ENCODE measurements at places on chromosomes 1 and 21.

- DNase-seq: no peak
Measured at GRCh38 chr1:50915621-50916020, 44.4 kb downstream of the FAF1 start.

GRCh38 chr1:178411756-178412399 lies 84.9 kb downstream of the CLEC20A start:
- DNase-seq: no peak

DNA sequence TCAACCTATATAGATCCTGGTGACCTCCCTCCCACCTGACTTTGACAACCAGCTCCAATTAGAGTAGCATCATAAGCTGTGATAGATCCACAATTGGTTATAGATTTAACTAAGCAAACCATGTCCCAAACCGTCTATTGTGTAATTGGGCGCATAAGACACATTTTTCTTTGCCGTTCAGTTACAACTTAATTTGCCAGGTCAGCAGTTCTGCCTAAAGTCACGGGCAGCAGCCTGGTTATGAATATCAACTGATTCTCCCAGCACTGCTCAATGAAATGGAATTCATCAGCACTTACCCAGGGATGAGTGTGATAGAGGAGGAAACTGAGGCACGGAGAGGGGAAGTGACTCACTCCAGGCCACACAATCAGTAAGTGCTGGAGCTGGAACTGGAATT lies 73.4 kb downstream of the KLHDC7A start:
- no peak for DNase-seq

DNA sequence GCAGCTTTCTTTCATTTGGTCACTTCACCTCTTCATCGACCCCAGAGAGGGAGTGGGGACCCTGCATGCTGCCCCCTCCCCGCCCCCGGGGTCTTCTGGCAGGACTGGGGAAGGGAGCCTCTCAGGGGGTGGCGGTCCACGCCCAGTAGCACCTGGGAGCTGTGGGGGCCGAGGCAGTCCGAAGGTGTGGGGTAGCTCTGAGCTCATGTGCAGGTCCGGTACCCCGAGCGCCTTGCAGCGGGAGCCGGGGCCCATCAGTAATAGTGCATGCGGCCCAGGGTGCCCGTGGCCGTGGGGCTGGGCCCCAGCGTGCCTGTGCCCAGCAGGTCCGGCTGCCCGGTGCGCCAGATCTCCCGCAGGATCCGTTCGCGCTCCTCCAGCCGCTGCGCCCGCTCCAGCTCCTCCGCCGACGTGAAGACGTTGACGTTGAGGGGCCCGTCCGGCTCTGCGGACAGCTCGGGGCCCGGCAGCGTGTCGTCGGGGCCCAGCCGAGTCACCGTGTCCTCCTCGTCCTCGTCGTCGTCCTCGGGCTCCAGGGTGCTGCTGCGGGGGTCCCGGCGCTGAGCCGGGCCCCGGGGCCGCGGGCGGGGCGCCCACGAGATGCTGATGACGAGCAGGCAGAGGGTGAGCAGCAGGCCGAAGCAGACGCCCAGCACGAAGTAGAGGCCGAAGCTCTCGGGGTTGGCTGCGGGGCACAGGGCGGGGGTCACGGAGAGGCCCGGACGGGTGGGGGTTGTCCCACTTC lies 1.2 kb downstream of the EVA1B start:
- DNase-seq: no peak

DNA sequence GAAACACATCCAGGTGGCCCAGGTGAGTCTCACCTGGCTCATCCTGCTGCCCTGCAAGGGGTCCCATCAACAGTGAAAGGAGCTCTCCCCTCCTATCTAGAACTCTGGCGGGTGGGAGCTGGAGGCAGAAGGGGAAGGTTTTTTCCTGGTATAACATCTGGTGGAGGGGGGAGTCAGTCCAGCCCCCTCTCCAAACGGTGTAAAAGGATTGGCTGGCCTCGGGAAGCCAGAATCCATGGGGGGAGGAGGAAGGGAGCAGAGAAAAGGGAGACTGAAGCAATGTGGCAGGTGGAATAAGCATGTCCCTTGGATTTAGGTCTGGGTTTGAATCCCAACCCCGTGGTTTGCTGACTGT lies 1.2 kb upstream of the CAMK2N1 start:
- DNase-seq: no peak

DNA sequence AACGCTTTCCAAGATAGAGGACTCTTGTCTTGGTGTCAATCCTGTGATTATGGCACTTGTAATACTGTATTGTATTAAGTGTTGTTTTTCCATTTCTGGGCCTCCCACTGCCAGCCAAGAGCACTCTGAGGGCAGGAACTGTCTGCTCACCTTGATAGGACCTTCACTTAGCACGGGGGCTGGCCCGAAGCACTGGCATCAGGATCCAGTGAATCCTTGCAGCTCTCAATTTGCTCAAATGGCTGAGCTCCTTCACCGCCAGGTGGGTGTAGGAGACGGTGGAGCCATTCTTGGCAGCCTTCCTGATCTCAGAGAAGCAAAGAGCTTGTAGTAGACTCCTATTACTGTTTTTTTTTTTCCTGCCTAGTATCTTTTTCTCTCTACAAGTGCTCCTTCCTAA lies 17.7 kb downstream of the MECR start:
- DNase-seq: no peak

- no peak for DNase-seq
Measured at GRCh38 chr1:116991918-116992317, 9.6 kb upstream of the CD101 start.

GRCh38 chr1:180171691-180172090 lies 17.0 kb downstream of the QSOX1 start:
- DNase-seq: no peak

- no peak for DNase-seq
Measured at GRCh38 chr1:36539526-36539925, 56.8 kb upstream of the CSF3R start.

DNA sequence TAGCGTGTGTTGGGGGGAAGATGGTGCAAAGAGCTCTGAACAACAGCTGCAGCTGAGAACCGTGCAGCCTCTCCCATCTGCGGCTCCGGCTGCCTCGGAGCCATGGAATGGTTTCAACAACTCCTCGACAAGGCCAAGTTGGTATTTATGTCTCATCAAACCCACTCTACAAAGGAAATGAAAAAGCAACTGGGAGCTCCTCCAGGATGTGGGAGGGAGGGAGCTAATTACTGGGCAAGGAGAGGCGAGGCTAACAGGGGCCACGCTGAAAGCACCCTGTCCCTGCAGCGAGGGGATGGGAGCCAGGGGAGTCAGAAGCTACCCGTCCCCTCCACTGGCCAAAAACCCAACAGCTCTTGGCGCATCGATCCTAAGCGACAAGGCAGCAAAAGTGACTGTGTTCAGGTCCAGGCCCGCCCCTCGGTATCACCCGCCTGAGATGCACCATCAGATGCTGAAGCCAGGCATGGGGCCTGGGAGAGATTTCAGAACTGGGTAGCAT lies 63.1 kb downstream of the ACOT7 start:
- DNase-seq: no peak

- DNase-seq: no peak
Measured at GRCh38 chr1:115156826-115157468, 67.6 kb upstream of the TSPAN2 start.

GRCh38 chr1:14977338-14977931 lies 176.1 kb upstream of the TMEM51 start:
- no peak for DNase-seq

Measured in activated naive CD8-positive, alpha-beta T cell treated with anti-CD3 and anti-CD28 coated beads, Interleukin-2, amount 50 U/mL, for 16 hours (primary cell).